PC-9 (cell line): ENCODE measurements at places on chromosomes 5 and 9. TPM values are rescaled to one million over a fixed set of nuclear protein-coding genes. Genes with fewer than 3 reads are reported as not detected.

The SMIM33 gene
- total RNA-seq: not detected in 2 replicates

The EGR1 gene
- total RNA-seq: 24.7 and 31.0 TPM in 2 replicates

The ABO gene
- total RNA-seq: 0.96 and 1.2 TPM in 2 replicates

The SUSD3 gene
- total RNA-seq: 8.4 and 8.7 TPM in 2 replicates

The PCDHB10 gene
- not detected in 2 replicates for total RNA-seq

The ZNF483 gene
- 7.0 and 7.3 TPM in 2 replicates for total RNA-seq

The UBE2QL1 gene
- not detected in 2 replicates for total RNA-seq

The GABRG2 gene
- total RNA-seq: not detected in 2 replicates

The ARHGEF37 gene
- 5.5 and 8.6 TPM in 2 replicates for total RNA-seq
